ENCODE measurements at places on chromosomes 12 and 14. TPM values are rescaled to one million over a fixed set of nuclear protein-coding genes. Genes with fewer than 3 reads are reported as not detected.

The PLA2G1B gene
- not detected for total RNA-seq

The COX14 gene
- 41.7 TPM for total RNA-seq

The MYF6 gene
- total RNA-seq: not detected

The NYNRIN gene
- 11.7 TPM for total RNA-seq

The IKBIP gene
- 101 TPM for total RNA-seq
